Mesenchymal stem cell (in vitro differentiated cells and primary cell): ENCODE measurements at places on chromosomes 5 and 9.

DNA sequence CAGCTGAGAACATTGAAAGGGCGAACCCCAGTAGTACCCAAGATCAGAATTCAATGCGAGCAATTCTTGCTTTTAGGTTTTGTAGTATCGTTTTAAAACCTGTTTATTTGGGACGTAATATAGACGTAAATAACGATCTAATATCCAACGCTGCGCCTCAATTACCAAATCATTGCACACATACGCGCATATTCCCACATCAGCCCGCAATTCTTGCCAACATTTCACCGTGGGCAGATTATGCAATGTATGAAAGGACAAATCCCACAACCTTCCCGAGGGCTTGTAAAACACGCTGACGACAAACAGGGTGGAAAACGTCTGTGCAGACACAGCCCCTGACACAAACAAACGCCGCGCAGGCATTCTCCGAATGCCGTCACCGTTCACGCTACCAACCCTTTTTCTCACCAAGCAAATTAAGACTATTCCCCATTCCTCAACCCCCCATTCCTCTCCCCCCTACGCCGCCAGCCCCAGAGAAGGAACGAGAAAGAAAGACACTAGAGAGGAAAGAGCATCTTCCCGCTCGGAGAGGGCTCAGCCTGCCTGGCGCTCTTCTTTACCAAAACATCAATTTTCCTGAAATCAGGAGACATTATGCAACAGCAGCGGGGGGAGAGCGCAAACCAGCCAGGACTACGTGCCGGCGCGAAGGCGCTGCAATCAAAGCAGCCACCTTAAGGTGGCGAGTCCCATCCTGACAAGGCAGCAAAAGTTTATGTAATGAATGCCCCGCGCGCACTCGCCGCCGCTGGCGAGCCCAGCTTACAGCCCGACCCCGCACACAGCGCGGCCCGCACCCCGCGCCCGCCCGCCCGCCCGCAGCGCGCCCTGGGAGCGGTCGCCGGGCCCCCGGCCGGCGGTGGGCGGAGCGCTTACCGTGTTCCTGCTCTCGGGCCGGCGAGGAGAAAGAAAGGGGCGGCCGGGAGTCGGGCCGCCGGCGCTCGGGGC lies 597 bp downstream of the NFIL3 start:
- peak; percentile 94 for DNase-seq

- no peak for DNase-seq
These were observed 180.4 kb upstream of the DAB2 start for GRCh38 chr5:39605145-39605544.

DNA sequence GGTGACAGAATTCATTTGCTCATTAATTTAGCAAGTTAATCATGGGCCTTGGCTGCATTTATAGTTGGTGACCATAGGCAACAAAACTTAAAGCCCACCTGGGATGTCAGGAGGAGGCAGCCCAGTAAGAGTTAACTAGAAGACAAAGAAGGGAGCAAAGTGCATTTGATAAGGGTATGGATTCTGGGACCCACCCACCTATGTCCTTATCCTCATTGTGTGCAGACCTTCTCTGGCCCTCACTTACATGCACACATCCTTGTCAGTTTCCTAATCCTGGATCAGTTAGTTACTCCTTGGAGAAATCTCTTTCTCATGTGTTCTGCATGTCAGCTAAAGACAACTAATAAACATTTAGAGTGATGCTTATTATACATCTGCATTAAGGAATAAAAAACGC lies 24.6 kb downstream of the MEF2C start:
- DNase-seq: no peak

DNA sequence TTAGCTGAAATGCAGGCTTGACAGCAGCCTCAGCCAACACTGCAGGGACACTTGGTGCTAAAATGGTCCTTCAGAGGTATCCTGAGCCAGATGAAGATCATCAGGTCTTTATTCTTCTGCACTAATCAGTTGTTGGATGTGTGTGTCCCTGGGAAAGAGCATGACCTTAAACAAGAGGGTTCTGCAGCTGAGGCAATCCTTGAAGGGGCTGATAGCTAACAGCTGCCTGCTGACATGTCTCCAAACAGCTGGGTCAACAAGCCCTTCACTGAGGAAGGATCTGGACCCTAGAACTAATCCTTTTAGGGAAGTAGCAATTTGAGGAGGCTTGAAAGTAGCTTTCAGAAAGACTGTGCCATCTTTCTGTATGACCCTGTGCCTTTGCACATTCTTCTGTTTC lies 376.3 kb upstream of the ACTBL2 start:
- DNase-seq: peak; percentile 49

DNA sequence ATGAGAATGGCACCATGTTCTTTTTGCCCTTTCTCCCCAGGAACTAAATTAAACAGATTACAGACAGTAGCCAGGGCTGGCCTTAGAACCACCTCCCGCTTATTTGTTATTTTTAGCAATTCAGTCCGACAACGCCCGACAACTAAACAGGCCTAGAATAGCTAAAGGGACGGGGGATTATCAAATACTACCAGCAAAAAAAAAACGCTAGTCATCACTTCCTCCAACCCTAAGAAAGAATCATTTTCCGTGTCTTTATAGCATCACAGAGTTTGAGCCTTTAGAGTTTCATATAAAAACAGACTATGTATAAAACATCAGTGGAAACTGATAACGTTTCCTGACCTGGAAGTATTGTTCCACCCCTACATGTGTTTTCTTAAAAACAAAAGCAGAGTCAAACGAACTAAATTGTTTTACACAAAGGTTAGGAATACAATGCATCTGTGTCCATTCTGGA lies 35.3 kb downstream of the PFDN1 start:
- DNase-seq: no peak

GRCh38 chr9:89915187-89915586 lies 310.4 kb downstream of the GADD45G start:
- DNase-seq: no peak

DNA sequence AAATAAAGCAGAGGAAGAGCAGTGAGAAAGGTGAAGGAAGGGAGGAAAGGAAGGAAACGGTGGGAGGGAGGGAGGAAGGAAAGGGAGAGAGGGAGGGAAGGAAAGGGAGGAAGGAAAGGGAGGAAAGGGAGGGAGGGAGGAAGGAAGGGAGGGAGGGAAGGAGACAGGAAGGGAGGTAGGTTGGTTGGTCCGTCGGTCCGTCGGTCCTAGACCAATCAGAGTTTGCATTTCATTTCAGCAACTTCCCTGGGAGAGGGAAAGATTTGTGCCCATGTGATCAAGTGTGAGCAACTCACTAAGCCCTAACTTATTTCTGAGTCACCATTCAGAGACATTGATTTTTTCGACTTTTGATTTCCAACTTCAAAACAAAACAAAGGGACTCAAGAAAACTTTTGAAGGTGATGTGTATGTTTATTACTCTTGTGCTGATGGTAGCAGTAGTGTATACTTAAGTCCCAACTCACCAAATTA lies 18.8 kb downstream of the NANS start:
- DNase-seq: peak; percentile 68

DNA sequence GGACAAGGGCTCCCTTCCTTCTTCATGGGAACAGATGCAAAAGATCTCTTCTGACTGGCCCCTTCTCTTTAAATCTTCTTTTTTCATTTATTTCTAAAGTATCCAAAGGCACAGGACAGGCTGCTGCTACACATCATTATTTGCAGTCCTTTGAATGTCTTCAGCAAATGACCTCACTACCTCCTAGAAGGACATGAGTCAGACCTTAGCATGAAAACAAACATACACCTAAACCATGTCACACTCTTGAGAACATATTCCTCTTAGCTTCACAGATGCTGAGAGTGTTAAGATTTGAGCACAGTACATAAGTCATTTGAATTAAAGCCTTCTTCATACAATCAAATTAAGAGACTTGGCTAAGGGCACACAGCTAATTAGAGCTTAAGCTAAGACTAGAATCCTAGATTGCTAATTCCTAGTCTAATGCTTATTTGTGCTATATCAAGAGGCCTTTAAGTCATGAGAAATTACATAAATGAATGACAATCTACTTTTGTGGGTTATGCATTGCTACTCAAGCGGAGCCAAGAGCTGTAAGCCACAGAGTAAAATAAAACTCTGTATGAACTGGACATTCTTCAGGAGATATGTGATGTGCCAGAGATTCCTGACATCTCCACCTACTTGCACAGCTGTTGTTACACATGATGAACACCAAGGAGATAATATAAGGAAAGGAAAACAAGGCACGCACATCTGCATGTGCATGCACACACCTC lies 109.1 kb upstream of the PTGER4 start:
- peak; percentile 75 for DNase-seq

DNA sequence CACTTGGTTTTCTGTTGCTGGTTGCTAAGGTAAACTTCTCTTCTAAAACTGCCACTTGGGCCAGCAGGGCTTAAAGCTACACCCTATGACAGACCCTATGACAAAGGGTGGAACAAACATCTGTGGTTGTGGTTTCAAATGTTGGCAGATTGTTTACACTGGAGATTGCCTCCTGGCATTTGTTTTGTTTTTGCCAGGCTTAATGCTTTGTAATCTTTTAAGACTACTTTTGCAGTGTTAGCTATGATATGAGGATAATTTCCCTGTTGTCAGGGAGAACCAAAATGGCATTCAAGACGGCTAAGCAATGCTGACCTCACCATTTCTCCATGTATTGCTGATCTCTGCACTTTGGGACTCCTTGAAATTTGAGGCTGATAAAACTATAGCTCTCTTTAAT lies 50.3 kb downstream of the MAMDC2 start:
- DNase-seq: peak; percentile 13

GRCh38 chr9:106927916-106928315 lies 65.0 kb downstream of the ZNF462 start:
- no peak for DNase-seq

DNA sequence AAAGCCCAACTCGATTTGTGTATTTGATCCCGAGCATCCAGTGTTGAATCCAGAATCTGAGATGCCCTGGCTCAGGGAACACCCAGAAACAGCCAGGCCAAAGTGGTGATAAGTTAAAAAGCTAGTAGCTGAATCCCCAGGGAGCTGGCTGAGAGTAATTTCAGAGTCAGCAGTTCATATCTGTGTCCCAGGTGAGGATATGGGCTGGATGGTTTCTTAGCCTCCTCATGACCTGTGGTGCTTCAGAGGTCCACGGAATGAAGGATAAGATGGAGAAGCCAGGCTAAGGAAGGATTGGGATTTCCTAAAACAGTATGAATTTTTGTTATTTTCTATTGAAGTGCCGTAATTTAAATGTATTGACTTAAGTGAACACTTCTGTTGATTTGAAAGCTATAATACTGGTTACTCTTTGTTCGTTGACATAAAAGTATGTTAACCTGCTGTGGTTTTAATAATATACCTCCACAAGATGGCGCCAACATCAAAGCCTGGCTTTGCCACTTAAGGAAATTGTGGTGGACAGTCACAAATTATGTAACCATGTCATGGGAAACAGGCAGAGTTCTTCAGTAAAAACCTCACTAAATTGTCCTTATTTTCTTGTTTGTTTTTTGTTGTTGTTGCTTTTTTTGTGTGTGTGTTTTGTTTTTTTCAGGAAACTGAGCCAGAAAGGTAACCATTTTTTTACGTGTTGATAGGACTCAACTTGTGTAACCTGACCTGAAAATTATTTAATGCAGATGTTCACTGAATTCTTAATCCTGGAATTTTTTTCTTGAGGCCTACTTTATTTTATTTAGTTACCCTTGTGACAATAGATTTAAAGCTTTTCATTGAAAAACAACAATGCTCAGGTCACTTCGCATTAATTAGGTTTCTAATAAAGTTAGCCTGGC lies 11.4 kb downstream of the MTAP start:
- DNase-seq: peak; percentile 87

GRCh38 chr9:97970165-97970564 lies 13.0 kb upstream of the ANP32B start:
- no peak for DNase-seq

DNA sequence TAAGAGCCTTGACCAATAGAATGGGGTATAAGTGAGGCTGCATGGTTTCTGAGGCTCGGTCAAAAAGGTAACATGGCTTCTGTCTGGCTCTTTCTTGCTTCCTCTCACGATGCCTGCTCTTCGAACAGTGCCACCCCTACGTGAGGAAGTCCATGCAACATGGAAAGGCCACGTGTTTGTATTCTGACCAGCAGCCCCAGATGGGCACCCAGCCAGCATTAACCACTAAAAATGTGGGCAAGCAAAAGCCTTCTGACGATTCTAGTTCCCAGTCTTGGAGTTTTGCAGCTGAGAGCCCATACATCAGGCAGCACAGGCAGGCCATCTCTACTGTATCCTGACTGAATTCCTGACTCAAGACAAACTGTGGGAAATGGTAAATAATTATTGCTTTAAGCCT lies 24.2 kb upstream of the NREP start:
- peak; percentile 76 for DNase-seq

DNA sequence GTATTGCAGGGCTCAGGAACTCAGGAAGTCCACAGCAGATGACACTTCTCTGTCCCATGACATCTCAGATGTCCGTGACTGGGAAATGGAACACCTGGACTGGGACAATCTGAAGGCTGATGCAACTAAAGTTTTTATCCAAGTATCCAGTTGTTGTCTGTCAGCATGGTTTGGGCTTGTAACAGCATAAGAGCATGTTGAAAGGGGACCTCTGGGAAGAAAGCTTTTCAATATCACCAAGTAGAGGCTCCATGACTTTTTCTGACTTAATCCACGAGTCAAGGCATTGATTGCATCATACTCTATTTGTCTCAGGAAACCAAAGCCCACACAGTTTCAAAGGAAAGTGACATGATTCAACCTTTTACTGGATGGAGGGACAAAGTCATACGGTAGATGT lies 807.7 kb downstream of the MTRR start:
- peak; percentile 22 for DNase-seq

DNA sequence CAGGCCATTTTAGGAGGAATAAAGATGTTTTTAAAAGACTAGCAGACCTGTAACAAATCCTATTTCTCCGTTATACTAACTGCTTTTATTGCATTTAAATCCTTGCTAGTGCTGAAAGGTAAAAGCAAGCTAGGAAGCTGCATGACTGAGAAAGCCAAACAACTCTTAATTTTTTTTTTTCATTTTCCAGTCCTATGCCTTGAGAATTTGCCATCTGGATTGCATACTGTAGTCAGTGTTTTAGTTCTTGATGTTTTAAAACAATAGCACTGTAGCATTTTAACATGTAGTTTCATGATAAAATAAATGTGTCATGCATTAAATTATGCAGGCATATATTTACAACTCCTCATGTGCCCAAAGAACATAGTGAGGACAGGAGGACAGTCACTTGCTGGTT lies 108.4 kb upstream of the FGF10 start:
- no peak for DNase-seq

GRCh38 chr5:102799017-102799416 lies 43.9 kb downstream of the PAM start:
- no peak for DNase-seq

GRCh38 chr9:28600226-28600625 lies 1026.9 kb upstream of the C9orf72 start:
- no peak for DNase-seq

- DNase-seq: no peak
These were observed 25.5 kb downstream of the ADAM19 start for GRCh38 chr5:157549954-157550549.

DNA sequence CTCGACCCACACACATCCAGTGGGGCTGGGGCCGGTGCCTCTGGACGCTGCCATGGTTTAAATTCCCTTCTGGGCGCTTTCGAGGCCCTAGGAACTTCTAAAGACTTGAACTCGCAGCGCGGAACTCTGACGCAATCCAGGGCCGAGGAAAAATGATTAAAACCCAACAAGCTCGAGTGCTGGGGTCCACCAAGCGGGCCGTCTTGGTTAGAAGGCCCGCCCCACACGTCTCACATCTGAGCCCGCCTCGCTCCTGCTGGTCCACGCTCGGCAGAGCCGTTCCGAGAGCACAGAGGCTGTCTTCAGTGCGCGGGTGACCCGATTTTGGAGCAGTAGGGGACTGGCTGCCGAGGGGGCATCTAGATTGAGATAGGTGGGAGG lies 1.5 kb downstream of the CRHBP start:
- DNase-seq: no peak
